ENCODE measurements at places on chromosomes 3 and 15. TPM values are rescaled to one million over a fixed set of nuclear protein-coding genes. Genes with fewer than 3 reads are reported as not detected.
A peak's percentile ranks its signal among the peaks of the same experiment; 100 is the strongest.

DNA sequence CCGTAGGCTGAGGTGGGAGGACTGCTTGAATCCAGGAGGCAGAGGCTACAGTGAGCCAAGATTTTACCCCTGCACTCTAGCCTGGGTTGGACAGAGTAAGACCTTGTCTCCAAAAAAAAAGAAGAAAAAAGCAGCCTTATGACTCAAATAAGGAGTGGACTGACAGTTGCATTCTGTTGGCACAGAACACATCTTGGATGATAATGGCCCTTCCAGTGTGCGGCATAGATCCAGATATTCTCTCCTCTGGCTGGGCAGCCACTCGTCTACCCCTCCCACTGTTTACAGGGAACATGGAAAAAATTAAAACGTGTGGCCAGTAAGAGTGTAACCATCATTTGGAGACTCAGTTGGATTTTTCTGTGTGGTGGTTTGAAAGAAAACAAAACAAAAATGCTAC, 118.6 kb upstream of the RNF7 start:
- H3K27ac ChIP-seq = no peak overlapping the region
- H3K4me1 ChIP-seq = no peaks in the 10 kb centered on the region
- DNase-seq = no peak
- H3K4me3 ChIP-seq = no peak overlapping the region
- H3K36me3 ChIP-seq = peaks cover 20% of the 10 kb centered on the region
- no peaks in the 10 kb centered on the region for H3K27me3 ChIP-seq

- H3K4me1 ChIP-seq = peaks cover 53% of the 10 kb centered on the region
- no peaks in the 10 kb centered on the region for H3K27me3 ChIP-seq
- DNase-seq = no peak
- no peak overlapping the region for H3K4me3 ChIP-seq
Measured at GRCh38 chr15:77064539-77065308, 6.2 kb downstream of the TSPAN3 start.

The MORC1 gene
- not detected for total RNA-seq

The RPL22L1 gene
- 453 TPM for total RNA-seq

- H3K27me3 ChIP-seq = no peaks in the 10 kb centered on the region
- H3K4me1 ChIP-seq = peaks cover 10% of the 10 kb centered on the region
- no peak overlapping the region for H3K4me3 ChIP-seq
- no peak overlapping the region for H3K27ac ChIP-seq
Measured at GRCh38 chr15:72463702-72464101, 10.4 kb upstream of the ARIH1 start.

- no peaks in the 10 kb centered on the region for H3K36me3 ChIP-seq
- no peaks in the 10 kb centered on the region for H3K4me1 ChIP-seq
- peaks cover 4% of the 10 kb centered on the region for H3K27me3 ChIP-seq
- no peak overlapping the region for H3K27ac ChIP-seq
Measured at GRCh38 chr3:146637871-146638270, 32.7 kb upstream of the PLSCR5 start.

DNA sequence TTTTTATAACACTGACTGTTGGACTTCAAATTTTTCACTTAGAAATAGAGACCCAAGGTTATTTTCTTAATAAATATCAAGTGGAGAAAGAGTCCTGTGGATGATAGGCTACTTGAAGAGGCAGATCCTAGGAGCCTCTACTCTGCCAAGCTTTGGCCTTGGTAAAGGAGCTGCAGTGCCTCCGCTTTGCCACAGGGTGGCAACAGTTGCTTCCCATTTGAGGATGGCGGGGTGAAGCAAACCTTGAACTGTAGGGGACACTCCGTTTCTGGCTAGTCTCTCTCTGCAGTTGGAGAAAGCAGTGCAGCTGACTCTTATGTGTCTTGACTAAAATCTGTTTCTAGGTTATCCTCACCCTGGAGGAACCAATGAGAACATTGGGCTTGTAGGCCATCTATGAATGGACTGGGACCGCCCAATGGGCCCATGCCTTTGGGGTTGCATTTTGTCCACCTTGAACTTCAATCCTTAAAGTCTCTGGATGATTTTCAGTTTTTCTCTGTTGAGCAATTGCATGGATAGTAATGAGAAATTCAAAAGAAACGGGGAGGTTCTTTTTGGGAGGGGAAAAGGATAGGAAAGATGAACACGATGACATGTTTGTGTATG, 9.8 kb downstream of the SCG5 start:
- DNase-seq = peak; percentile 52
- no peak overlapping the region for H3K27ac ChIP-seq
- H3K4me3 ChIP-seq = no peak overlapping the region

Measured in activated CD8-positive, alpha-beta T cell treated with anti-CD3 and anti-CD28 coated beads for 36 hours (primary cell).